Stimulated activated CD8-positive, alpha-beta memory T cell treated with anti-CD3 and anti-CD28 coated beads, Interleukin-7, amount 100 ng/mL, for 1 hour (primary cell): ENCODE measurements at places on chromosomes 12 and 14.

- DNase-seq: no peak
Measured at GRCh38 chr14:29710015-29710414, 217.6 kb downstream of the PRKD1 start.

GRCh38 chr12:103596981-103597380 is 9.9 kb downstream of the STAB2 start:
- DNase-seq: no peak

- DNase-seq: no peak
Measured at GRCh38 chr12:124804011-124804621, 59.5 kb downstream of the SCARB1 start.

GRCh38 chr12:120249875-120250795 is 15.4 kb downstream of the PXN start:
- no peak for DNase-seq

- no peak for DNase-seq
Measured at GRCh38 chr12:113980537-113981337, 14.6 kb upstream of the RBM19 start.
